CD8-positive, alpha-beta T cell (primary cell): ENCODE measurements at places on chromosomes 16 and 17.

DNA sequence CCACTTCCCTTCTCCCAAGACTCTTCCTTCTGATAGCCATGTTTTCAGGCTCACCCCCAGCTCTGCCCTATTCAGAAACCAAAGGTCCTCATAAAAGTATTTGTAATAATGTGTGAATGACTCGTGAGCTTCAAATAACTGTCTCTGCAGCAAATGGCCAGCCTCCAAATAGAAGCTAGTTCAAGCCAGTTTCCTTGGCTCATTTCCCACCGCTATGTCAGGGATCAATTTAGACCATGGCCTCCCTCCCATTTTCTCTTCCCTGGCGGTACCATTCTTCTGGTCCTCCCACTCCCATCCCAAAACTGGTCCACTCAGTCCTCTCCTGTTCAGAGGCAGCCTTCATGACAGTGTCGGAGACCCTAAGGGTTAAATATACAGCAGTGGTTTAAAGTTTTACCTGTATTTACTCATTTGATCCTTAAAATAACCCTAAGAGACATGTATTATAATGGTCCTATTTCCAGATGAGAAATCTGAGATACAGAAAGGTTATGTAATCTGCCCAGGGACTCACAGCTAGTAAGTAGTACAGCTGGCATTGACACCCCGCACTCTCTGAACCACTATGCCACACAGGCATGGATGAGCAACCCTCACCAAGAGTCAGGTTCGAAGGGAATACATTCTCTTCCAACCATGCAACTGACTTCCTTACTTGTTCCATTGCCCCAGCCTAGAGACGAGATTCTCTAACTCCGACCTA is 42.9 kb downstream of the GAS7 start:
- DNase-seq: no peak

GRCh38 chr17:9095390-9095789 is 74.1 kb downstream of the NTN1 start:
- DNase-seq: no peak

DNA sequence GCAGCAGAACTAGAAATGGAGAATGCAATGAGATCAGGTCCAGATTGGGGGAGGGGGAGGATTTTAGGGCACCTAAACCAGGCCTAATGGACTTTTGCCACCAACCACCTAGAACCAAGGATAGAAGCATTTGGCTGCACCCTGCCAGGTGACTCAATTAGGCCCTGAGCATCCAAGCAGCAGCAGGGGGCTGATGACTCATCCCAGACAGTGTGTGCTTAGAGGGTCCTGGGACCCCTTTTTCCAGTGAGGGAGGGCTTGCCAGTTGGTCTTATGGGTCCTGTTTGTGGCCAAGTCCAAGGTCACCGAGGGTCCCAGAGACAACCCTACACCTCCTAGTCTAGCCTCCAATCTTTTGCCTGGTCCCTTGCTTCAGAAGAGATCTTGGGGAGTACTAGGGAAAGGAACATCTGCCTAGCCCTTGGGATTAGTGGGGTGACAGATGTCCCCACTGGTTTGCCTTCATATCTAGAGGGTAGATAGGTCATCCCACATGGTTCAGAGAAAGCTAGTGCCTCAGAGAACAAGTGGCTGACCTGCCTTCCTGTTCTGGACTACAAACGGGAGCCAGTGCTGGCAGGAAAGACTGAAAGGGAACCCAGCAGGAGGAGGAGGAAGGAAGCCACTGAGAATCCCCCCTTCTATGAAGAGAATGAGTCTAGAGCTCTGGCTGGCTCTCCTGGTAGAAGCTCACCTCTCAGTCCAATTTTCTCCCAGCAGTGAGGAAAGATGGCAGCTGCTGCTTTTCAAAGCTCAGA is 1.6 kb upstream of the TBKBP1 start:
- DNase-seq: no peak

DNA sequence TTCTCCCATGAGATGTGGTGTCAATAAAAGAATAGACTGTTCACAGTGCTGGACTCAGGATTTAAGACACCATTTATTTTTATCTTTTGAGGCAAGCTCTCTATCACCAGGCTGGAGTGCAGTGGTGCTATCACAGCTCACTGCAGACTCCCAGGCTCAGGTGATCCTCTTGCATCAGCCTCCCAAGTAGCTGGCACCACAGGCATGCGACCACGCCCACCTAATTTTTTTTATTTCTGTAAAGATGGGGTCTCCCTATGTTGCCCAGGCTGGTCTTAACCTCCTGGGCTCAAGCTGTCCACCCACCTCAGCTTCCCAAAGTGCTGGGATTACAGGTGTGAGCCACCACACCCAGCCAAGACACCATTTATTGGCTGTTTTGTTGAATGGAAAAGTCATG is 18.6 kb upstream of the DRG2 start:
- DNase-seq: no peak

DNA sequence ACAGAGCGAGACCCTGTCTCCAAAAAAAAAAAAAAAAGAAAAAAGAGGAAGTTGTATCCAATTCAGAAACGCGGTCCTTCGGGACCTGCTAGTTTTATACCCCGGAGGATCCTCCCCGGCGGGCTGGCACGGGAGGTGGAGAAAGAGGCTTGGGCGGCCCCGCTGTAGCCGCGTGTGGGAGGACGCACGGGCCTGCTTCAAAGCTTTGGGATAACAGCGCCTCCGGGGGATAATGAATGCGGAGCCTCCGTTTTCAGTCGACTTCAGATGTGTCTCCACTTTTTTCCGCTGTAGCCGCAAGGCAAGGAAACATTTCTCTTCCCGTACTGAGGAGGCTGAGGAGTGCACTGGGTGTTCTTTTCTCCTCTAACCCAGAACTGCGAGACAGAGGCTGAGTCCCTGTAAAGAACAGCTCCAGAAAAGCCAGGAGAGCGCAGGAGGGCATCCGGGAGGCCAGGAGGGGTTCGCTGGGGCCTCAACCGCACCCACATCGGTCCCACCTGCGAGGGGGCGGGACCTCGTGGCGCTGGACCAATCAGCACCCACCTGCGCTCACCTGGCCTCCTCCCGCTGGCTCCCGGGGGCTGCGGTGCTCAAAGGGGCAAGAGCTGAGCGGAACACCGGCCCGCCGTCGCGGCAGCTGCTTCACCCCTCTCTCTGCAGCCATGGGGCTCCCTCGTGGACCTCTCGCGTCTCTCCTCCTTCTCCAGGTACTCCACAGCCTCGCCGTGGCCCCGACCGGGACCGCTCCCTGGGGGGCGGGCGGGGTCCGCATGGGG is at the start of gene CDH3:
CDH3 (plus strand) TSS at position 596 of the 779 bp plus-strand sequence; CDS start at position 666, 70 bp downstream.
- DNase-seq: no peak

DNA sequence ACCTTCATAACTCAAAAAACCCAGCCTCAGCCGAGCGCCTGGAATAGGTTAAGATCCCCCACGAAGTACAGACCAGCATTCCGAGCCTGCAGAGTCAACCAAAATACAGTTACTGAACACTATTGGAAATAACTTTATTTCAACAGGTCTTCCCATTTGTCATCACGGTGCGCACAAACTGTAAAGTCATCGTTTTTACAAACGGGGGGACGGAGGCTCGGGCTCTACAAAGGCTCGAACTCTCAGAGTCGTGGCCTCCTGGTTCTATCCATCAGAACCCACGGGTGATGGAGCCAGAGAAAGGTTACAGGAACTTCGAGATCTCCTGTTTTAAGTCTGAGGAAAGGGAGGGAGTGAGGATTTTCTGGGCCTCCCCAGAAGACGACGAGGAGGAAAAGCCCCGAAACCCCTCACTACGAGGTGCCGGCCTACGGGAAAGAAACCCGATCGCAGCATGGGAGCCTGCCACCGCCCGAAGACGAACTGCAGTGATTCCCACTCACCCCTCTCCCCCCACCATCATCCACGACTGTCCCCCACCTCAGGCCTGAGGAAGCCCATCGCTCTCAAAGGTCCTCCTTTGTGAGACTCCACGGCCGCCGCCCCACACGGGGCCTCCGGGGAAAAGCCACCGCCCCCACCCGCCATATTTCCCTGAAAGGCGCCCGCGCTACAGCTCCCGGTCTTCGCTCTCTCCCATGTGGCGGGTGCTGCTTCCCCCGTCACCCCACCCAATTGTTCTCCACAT is 917 bp downstream of the YWHAE start:
- peak; percentile 37 for DNase-seq

GRCh38 chr16:74580833-74581232 is 26.1 kb downstream of the GLG1 start:
- no peak for DNase-seq

- no peak for DNase-seq
Observed at GRCh38 chr16:25488435-25488834, 203.3 kb upstream of the HS3ST4 start.

- peak; percentile 28 for DNase-seq
Observed at GRCh38 chr17:39400547-39401411, 647 bp downstream of the FBXL20 start.
